ENCODE measurements at places on chromosomes 4 and X.
A peak's percentile ranks its signal among the peaks of the same experiment; 100 is the strongest.

DNA sequence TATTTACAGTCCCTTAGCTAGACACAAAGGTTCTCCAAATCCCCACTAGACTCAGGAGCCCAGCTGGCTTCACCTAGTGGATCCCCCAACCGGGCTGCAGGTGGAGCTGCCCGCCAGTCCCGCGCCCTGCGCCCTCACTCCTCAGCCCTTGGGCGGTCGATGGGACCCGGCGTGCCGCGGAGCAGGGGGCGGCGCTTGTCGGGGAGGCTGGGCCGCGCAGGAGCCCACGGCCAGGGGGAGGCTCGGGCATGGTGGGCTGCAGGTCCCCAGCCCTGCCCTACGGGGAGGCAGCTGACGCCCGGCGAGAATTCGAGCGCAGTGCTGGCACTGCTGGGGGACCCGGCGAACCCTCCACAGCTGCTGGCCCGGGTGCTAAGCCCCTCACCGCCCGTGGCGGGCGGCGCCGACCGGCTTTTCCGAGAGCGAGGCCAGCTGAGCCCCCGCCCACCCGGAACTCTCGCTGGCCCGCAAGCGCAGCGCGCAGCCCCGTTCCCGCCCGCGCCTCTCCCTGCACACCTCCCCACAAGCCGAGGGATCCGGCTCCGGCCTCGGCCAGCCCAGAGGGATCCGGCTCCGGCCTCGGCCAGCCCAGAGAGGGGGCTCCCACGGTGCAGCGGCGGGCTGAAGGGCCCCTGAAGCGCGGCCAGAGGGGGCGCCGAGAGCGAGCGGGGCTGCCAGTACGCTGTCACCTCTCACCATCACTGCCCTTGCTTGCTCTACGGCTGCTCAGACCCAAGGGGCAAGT is 39.4 kb downstream of the WFS1 start:
- DNase-seq: no peak

- no peak for DNase-seq
These were observed 68.0 kb upstream of the PLS3 start for GRCh38 chrX:115493015-115493414.

- no peak for DNase-seq
These were observed 725 bp upstream of the CXCL1 start for GRCh38 chr4:73868206-73869129.

GRCh38 chr4:28518561-28519165 is 1658.0 kb downstream of the STIM2 start:
- DNase-seq: peak; percentile 42

GRCh38 chr4:118762155-118762554 is 73.8 kb downstream of the SEC24D start:
- DNase-seq: no peak

- DNase-seq: no peak
These were observed 1.5 kb downstream of the EREG start for GRCh38 chr4:74366367-74366911.

DNA sequence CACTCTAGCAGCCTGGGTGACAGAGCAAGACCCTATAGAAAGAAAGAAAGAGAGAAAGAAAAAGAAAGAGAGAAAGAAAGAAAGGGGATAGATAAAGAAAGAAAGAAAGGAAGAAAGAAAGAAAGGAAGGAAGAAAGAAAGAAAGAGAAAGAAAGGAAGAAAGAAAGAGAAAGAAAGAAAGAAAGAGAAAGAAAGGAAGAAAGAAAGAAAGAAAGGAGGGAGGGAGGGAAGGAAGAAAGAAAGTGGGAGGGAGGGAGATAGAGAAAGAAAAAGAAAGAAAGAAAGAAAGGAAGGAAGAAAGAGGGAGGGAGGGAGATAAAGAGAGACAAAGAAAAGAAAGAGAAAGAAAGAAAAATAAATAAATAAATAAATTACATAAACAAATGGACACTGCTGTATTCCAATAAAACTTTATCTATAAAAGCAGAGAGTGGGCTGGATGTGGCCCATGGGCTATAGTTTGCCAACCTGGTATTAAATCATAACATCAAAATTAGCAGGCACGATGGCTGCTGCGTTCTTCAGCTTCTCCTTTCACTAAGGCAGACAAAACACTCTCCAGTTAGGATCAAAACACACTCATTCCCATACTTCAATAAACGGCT is 165.0 kb downstream of the ZNF674 start:
- no peak for DNase-seq

GRCh38 chrX:39000802-39001201 is 199.5 kb downstream of the MID1IP1 start:
- no peak for DNase-seq

DNA sequence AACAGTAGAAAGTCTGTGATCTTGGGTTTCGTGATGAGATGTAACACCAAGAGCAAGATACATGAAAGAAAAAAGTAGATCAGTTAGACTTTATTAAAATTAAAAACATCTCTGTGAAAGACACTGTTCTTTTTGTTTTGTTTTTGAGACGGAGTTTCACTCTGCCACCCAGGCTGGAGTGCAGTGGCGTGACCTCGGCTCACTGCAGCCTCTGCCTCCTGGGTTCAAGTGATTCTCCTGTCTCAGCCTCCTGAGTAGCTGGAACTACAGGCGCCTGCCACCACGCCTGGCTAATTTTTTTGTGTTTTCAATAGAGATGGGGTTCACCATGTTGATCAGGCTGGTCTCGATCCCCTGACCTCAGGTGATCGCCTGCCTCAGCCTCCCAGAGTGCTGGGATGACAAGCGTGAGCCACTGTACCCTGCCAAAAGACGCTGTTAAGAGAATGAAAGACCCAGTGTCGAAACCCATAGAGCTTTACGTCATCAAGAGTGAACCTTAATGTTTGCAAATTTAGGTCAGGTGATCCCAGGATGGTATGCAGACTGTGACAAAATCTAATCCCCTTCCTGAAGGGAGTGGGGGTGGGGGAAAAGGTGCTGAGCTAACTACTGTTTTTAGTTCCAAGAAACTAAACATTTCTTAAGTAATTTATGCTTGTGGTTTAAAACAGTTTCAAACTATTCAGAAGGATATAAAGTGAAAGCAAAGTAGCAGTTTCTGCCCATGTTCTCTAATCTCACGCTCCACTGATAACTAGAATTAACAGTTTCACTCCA is 8.0 kb downstream of the OFD1 start:
- no peak for DNase-seq

DNA sequence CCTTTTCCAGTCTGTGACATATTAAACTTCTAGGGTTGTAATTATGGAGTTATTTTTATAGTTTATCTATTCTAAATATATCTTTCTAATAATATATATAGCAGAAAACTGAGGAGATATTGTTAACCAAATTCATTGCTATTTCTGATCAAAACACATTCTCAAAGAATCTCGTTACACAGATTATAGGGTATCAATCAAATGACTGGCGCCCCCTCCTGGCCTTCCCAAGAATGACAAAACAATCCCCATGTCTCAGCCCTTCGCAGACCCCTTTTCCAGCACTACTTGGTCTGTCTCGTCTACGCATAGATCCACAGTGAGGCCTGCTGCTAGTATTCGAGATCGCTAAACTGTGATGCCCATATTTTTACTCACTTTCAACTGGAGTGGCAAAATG is 209.3 kb downstream of the GPC3 start:
- DNase-seq: no peak

GRCh38 chr4:100093091-100093866 is 97.0 kb downstream of the DDIT4L start:
- DNase-seq: peak; percentile 80

- peak; percentile 62 for DNase-seq
These were observed 317.2 kb downstream of the CAMK2D start for GRCh38 chr4:113444386-113444785.

DNA sequence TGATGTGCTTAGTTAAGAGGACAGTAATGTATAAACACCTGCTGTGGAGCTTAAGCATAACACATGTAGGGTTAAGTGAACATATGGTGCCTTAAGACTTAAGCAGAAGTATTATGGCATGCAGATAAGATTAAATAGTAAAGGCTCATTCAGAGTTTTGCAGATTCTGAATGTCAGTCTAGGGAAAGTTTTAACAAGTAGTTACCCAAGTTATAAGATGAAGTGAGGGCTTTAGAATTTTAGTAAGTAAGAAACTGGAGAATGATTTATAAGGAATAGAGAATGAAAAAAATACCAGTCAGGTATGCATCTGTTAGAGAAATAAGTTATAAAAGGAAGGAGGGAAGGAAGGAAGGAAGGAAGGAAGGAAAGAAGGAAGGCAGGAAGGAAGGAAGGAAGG is 902.1 kb downstream of the TRAM1L1 start:
- no peak for DNase-seq

DNA sequence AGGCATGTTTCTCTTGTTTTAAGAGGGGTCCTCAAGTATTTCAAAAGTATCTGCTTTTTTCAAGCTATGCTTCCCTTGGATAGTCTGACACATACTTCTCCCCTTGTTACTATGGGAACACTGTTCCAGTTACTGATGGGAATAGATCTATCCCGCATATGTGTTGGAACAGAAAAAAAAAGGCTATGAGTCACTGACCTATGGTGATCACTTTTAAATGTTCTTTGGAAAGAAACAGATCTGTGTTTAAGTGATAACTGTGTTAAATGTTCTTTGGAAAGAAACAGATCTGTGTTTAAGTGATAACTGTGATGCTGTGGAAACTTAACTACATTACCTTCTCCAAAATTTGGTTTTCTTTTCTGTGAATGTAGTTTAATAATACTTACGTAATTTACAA is 303.2 kb downstream of the TEX13C start:
- no peak for DNase-seq

DNA sequence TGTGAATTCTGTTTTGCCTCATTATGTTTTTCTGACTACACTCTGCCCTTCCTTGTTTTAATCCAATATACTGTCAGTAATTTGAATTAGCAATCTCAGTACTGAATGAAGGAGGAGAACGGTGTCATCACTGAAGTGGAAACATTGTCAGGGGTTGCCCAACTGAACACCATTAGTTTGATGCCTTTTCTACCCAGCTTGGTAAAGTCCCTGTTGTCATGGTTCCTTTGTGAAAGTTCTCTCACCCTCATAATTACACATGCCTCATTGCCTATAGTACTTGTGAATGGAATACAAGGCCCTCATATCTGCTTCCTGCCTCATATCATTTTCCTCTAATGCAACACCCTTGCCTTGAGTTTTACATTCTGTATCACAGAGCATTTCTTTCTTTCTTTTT is 76.9 kb downstream of the RRAGB start:
- DNase-seq: no peak

DNA sequence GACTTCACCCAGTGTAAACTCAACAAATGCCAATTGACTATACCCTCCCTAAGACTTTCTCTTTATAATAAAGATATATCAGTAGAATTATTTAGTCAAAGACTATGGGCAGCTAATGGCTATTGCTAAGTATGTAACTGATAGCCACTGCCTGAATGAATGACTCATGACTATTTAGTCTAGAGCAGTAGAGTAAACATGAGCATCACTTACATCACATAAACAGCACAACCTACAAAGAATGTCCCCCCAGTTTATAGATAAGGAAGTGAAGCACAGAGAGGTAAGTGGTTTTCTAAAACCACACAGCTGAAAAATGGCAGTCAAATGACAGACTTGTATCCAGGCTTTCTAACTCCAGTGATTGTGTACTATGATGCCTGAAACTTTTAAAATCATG is 507.0 kb downstream of the PPARGC1A start:
- peak; percentile 8 for DNase-seq

DNA sequence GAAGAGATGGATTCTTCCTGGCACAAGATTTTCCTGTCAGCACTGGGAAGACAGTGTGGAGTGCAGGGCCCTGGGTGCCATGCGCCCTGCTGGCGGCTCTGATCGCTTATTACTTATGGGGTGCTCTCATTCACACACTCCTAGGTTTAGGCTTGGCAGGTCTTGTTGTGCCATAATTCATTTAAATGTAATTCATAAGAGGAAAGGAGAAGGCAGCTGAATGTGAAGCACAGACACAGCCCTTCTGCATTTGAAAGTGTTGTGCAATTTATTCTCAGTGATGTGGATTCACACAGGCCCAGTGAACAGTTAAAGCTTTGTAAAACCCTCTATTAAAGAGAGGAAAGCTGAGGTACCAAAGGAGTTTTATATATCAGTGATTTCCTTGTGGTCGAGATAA is 249.7 kb downstream of the C4orf33 start:
- DNase-seq: no peak

DNA sequence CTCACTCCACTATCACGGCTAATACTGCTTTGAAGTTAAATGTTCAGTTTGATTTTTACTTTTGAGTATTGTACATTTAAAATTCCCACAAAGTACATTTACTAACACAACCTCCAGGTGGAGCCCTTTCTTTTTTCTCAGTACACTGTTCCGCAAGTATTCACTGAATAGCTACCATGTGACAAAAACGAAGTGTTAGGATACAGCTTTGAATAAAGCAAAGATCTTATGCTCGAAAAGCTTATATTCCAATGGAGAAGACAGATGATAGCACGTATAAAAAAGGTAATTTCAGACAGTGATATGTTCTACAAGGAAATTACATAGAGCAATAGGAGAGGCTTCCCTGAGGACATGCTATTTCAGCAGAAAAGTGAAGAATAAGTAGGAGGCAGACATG is 60.7 kb upstream of the ABCG2 start:
- peak; percentile 36 for DNase-seq

DNA sequence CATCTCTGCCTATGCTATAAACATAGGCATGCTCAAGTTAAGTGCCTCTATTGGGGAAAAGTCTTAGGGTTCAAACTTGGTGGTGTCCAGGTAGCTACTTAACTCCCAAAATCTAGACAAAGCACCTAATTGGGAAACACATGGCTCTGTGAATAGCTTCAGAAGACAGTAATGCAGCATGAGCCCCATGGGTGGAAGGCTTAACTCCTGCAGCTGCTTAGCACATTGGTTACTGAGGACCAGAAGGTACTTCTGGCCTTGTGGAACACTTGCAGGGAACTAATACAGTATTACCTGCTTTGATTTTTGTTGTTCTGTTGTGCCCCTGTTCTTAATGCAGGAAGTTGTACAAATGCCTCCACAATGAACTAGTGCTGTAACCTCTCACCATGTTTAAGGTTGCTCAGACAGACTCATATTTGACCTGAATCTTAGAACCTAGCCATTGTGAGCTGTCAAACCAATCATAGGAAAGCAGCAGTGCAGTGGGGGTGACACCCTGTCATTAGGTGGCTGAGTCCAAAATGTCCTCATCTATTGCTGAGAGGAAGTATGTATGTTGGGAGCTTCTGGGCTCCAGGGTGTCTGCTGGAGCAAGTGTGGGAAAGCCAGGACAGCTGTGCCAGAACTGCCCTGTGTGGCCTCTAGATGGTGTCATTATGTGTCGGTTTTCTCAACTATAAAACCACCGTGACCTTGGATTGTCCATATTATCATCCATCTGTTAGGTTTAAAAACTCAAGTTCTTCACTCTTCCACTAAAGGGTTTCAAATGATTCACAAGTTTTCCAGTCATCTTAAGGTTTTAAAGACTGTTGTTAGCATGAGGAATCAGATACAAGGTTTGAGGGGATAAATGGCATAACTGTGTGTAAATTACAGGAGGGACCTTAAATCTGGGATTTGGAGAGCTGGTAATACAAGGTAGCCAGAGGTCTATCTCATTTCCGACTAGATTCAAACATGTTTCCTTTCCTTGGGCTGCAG is 69.9 kb upstream of the WDR1 start:
- DNase-seq: no peak

- no peak for DNase-seq
These were observed 27.6 kb downstream of the ZNF81 start for GRCh38 chrX:47864300-47864699.

Measured in fibroblast of skin of abdomen (primary cell).